ENCODE measurements at places on chromosomes 6 and 20.

GRCh38 chr6:35486005-35486925, 10.6 kb downstream of the TEAD3 start:
- DNase-seq = no peak

GRCh38 chr6:80163754-80164187, 57.3 kb downstream of the BCKDHB start:
- peak; percentile 38 for DNase-seq

DNA sequence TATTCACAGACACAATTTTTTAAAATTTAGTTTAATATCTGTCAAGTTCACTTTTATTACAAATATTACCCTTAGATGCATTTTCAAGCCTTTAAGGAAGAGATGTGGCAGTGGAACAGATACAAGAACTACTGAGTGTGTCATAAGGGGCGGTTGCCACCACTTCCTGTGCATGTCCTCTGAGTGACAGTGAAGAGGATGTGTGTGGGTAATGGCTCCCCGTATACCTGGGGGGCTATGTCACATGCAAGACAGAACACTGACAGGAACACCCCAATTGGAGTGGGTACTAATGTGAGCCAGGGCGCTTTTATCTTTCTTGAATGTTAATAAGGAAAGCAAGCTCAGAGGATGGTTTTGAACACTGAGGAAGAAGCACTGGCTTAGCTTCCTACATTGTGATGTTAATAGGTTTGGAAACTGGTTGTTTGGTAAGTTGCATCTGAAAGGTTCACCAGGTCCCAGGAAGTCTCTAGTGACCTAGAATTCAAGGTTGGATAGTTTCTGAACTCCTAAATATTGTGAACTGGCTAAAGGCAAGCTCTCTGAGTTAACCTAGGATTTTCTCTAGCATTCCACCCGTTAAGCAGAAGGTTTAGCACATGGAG, 83.4 kb upstream of the ASF1A start:
- DNase-seq = no peak

GRCh38 chr6:83231146-83231545, 38.0 kb downstream of the RWDD2A start:
- no peak for DNase-seq

DNA sequence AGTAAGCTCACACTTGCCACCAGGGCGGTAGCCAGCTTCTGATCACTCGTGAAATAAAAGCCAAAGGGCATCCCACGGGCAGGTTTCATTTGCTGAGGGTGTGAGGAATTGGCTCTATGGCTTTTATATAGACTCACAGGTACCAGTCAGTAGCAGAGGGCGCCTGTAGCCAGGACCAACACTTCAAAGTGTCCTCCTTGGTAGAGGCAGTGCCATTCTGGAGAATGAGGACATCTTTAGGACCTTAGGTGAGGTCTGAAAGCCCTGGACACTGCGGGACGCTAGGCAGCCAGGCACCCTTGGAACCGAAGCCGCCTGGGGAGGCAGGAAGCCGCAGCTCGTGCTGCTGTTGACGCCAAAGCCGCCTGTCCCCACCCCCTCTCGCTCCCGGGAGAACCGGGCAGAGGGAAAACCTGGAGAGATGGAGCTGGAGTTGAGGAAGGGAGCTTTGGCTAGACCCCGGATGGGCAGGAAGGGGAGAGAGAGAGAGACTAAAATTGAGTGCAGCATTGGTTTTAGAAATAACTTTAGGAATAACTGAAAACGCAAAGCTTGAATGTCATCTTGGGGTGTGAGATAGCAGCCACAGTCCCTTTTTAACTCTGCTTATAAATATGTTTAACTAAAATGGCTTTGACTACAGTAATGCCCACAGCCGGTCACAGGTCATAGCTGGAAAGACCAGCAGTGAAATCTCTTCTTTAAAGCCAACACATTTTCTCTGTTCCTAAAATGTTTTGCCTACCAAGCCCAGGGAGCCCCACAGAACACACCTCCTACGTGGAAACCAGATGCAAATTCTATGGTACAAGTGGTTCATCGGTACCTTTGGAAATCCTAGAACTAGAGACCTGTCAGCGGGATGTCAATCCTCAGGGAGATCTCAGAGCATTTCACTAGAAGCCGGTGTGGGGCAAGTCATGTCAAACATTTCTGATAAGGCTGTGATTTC, 128.5 kb upstream of the CDYL start:
- peak; percentile 76 for DNase-seq

DNA sequence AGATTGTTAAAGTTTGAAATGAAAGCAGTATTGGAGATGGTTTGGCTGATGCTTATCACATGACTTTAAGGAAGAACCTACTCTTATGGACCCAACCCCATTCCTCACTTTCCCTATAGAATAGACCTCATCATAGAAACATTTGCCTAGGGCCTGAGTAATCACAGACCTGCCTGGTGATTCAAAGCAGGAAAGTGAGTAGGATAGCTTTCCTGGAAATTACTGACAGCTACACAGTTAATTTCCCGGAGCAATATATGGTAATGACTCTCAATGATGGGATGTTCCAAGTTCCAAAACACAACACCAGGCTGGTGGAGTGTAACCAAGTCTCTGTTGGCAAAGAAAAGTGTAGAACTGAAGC, 233.8 kb downstream of the SIM1 start:
- DNase-seq = peak; percentile 46

DNA sequence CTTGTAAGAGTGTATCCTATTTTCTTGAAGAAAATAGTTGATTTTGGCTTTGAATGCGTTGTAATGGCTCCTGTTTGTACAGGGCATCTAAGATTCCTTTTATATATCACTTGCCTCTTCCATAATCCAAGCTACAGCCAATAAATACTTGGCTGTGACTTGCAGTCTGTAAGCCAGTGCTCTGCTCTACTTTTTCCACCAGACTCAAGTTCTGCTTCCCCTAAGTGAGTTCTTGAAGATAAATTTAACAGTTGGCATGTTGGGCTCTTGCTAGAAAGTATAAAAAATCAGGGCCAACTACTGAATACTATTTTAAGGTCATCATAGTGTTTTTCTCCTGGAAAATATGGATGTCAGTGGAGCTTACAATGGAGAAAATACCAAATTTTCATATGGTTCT, 36.5 kb upstream of the SCGN start:
- DNase-seq = no peak

DNA sequence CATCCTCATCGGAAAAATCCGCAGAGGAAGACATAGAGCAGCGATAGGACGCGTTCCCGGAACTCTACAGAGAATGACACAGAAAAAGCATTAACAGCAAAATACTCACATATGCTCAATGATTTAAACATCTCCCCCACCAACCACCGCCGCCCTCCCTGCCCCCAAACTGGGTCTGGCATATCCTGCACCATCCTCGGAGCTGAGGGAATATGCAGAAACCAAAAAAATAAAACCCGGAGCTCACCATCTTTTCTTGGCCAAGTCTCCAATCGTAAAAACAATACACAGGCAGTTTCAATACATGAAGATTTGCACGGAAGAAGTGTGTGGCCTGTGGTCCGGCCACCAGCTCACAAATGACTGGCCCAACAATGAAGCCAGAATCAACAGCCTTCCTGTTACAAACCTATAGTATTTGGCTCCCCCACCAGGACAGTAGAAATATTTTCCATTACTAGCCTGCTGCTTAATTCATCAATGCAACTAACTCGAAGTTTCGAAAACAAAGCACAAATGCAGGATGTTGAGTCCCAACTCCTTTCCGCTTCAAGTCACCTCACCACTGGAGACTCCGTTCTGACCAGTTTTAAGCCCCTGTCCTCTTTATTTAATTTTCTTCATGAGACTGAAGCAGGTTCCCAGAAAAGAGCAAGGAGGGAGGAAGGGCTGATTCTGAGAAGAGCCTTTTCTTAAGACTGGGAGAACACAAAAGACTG, 103.2 kb upstream of the BEND6 start:
- peak; percentile 91 for DNase-seq

- no peak for DNase-seq
Observed at GRCh38 chr6:112286010-112286409, 31.6 kb upstream of the LAMA4 start.

GRCh38 chr6:126204598-126204997, 135.3 kb upstream of the CENPW start:
- DNase-seq = no peak

- no peak for DNase-seq
Observed at GRCh38 chr20:62156592-62157386, 13.2 kb downstream of the SS18L1 start.

- DNase-seq = no peak
Observed at GRCh38 chr20:39916236-39916765, 772.7 kb downstream of the MAFB start.

DNA sequence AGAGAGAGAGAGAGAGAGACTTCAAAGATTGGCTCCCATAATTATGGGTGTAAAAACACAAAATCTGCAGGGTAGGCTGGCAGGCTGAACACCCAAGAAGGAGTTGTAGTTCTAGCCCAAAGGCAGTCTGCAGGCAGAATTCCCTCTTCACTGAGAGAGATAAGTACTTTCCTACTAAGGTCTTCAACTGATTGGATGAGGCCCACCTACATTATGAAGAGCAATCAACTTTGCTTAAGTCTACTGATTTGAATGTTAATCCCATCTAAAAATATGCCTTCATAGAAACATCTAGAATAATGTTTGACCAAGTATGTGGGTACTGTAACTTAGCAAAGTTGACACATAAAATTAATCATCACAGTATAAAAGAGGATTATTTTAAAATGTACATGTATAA, 949.7 kb downstream of the HACE1 start:
- DNase-seq = no peak
